ENCODE measurements at places on chromosomes 12 and 14.
A peak's percentile ranks its signal among the peaks of the same experiment; 100 is the strongest.

- peak; percentile 86 for DNase-seq
These were observed 21.0 kb upstream of the CD9 start for GRCh38 chr12:6178981-6179761.

GRCh38 chr14:35245051-35245450, 47.1 kb upstream of the PSMA6 start:
- DNase-seq: no peak

DNA sequence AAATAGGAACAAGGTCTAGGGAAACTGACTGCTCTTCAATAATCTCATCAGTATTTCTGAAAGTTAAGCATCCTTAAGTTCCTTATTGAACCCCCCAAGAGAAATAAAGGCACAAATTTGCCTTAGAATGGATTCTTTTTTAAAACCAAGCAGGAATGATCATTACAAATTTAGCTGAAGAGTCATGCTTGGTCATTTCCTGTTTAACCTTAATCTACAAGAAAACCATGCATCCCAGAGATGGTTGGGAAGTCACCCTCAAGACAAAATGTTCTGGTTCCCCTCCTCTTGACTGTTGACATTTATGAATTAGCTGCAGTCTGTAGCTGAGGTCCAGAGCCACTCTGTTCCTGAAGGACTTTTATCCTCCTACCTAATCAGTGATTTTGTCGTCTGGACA, 291.8 kb upstream of the G2E3 start:
- no peak for DNase-seq

DNA sequence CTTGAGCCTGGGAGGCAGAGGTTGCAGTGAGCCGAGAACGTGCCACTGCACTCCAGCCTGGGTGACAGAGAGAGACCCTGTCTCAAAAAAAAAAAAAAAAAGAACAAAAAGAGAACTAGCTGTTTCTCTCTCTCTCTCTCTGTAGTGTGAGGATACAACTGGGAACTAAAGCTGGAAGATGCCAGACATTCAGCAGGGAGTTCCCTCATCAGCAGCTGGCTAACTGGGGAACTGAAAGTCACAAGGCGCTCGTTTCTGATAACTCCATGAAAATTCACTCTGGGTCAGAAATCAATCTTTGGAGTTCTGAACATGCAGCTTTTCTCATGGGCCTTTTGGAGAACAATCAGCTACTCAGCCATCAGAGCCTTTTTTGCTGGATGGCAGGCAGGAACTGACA, 43.5 kb upstream of the MAP1LC3B2 start:
- DNase-seq: no peak

DNA sequence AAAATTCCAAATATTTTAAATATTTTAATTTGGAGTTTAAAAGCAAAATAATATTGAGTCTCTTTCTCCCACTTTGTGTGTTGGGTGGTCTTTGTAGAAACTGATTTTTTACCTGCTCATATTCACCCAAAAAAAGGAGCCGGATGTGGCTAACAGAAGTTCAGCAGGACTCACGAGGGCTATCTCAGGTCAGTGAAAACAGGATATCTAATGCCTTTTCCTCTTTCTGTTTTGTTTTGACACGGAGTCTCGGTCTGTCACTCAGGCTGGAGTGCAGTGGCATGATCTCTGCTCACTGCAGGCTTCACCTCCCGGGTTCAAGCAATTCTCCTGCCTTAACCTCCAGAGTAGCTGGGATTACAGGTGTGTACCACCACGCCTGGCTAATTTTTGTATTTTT, 30.8 kb downstream of the COA8 start:
- DNase-seq: no peak

GRCh38 chr12:27823038-27823437, 43.0 kb upstream of the MANSC4 start:
- peak; percentile 26 for DNase-seq

DNA sequence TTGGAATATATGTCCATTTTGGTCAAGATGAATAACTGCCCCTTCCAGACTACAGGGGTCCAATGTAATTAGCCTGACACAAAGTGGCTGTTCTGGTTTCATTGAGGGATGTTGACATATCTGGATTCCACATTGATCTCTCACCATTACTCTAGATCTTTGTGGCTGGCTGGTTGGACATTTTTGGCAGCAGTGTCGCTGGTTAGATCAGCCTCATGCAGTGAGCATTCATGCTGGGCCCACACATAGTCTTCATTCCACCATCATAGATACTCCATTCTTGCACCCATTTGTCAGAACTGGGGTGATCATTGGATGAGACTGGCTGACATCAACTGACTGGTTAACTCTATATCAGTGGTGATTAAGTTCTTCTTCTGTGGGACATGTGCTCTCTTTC, 74.4 kb downstream of the MGST1 start:
- no peak for DNase-seq

DNA sequence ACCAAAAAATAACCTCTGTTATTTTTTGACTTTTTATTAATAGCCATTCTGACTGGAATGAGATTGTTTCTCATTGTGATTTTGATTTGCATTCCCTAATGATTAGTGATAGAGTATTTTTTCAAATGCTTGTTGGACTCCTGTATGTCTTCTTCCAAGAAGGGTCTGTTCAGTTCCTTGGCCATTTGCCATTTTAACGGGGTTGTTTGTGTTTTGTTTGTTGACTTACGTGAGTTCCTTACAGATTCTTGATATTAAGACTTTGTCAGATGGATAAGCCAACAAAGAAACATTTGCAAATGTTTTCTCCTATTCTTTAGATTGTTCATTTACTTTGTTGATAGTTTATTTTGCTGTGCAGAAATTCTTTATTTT, 651.6 kb upstream of the LRFN5 start:
- no peak for DNase-seq

- peak; percentile 64 for DNase-seq
These were observed 92.6 kb downstream of the DNAI7 start for GRCh38 chr12:25102402-25102801.

- DNase-seq: no peak
These were observed 74.2 kb upstream of the CSRP2 start for GRCh38 chr12:76952995-76953394.

GRCh38 chr14:69010648-69011047, 31.5 kb upstream of the ACTN1 start:
- no peak for DNase-seq

- DNase-seq: peak; percentile 61
These were observed 64.8 kb upstream of the PLEKHG3 start for GRCh38 chr14:64639340-64639821.

DNA sequence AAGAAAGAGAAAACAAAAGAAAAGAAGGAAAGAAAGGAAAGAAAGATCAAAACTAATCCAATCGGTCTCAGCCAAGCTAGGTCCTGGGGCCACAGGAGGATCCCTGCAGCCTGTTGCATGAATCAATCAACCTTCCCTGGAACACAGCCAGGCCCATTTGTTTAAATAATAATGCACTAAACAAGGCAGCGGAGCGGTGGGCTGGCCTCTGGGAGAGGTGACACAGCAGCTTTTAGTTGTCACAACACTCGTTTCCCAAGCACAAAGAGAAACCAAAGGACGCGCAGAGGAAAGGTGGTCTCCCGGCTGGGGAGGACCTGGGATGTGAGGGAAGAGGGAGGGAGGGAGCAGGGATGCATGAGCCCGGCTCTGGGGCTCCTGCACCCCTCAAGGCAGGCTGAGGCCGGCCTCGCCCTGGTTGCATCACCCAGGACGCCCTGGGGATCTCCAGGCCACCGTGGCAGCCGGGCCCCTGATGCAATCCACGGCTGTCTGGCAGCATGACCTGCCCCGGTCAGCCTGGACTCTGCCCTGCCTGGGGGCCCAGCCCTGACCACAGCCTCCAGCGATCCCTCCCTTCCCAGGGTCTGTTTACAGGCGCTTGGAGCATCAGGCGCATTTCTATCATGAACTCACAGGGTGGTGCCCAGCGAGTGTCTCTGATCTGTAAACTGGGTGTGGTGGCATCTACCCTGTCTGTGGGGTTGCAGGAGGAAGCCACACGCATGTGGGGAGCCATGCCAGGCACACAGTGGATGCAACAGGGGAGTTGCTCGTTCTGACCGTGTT, 32.5 kb downstream of the MMP17 start:
- DNase-seq: peak; percentile 86

DNA sequence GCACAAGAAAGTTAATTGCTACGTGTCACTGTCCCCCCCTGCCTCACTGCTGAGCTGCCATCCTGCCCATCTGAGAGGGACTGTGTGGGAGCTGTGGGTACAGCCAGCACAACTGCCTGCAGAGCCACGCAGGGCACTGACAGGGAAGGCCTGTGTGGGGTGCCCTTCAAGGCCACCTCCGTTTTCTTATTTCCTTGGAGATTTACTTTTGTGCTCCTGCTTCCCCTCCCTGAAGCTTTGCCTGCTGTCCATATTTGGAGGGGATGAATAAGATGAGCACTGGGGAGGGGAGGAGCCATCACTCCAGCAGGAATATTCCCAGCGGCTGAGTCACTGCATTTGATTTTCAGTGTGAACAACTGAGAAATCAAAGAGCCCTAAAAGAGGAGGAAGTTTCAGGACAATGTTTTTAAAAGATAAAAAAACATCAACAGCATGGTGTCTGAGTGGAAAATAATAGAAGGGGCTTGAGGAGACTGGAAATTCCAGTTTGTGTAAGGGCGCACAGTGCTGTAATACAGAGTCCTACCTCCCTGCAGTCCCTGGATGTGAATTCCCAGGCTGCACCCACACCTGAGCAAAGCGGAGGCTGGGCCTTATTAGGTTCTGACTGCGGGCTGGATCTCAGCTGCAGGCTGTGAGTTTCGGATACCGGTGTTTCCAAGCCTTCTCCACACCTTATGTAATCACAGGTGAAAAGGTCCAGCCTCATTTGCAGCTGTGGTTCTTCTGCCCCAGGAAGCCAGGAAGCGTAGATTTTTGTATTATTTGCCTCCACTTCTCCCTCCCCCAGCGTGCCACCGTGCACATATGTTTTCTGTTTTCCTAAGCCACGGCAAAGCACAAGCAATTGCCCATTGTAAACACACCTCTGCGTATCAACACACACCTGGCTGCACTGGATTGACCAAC, 192.6 kb upstream of the BCL2L14 start:
- peak; percentile 71 for DNase-seq

GRCh38 chr14:81153187-81153586, 67.6 kb downstream of the GTF2A1 start:
- DNase-seq: no peak

DNA sequence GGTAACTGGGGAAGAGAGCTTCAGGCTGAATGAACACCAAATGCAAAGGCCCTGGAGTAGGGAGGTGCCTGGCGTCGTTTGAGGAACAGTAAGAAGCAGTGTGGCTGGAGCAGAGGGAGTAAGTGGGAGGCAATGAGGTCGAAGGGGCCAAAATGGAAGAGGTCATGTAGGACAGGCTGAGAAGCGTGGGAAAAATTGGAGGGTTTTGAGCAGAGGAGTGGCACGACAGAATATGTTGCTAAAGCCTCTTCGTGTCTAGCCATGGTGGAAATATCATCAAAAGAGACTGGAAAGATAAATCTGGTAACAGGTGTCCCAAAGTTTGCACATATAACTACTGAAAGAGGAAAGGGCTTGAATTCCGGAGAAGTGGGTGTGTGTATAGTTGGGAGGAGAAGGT, 1.9 kb downstream of the TRIM9 start:
- DNase-seq: no peak

- DNase-seq: no peak
These were observed 149.7 kb downstream of the PTPRO start for GRCh38 chr12:15472036-15472435.

GRCh38 chr12:89883630-89884389, 175.2 kb upstream of the ATP2B1 start:
- DNase-seq: peak; percentile 79

GRCh38 chr14:64447876-64448670, 17.2 kb upstream of the AKAP5 start:
- DNase-seq: no peak

GRCh38 chr12:108345716-108346633, 6.9 kb upstream of the CMKLR1 start:
- peak; percentile 70 for DNase-seq

- DNase-seq: no peak
These were observed 20.7 kb upstream of the TAS2R14 start for GRCh38 chr12:10959804-10960203.

DNA sequence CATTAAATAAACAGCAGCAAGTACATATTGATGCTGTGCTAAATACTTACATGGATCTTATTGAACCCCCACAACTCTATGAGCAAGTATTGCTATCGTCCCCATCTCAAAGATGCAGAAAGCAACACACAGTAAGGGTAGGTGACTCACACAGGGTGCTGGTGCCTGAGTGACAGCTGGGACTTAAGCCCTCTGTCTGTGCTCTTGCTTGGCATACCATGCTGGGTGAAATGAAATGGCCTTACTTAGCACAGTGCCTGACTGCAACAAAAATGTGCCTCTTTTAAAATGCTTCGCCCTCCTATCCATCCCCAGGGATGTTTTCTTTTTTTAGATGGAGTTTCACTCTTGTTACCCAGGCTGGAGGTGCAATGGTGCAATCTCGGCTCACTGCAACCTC, 788 bp downstream of the TEX52 start:
- DNase-seq: no peak

DNA sequence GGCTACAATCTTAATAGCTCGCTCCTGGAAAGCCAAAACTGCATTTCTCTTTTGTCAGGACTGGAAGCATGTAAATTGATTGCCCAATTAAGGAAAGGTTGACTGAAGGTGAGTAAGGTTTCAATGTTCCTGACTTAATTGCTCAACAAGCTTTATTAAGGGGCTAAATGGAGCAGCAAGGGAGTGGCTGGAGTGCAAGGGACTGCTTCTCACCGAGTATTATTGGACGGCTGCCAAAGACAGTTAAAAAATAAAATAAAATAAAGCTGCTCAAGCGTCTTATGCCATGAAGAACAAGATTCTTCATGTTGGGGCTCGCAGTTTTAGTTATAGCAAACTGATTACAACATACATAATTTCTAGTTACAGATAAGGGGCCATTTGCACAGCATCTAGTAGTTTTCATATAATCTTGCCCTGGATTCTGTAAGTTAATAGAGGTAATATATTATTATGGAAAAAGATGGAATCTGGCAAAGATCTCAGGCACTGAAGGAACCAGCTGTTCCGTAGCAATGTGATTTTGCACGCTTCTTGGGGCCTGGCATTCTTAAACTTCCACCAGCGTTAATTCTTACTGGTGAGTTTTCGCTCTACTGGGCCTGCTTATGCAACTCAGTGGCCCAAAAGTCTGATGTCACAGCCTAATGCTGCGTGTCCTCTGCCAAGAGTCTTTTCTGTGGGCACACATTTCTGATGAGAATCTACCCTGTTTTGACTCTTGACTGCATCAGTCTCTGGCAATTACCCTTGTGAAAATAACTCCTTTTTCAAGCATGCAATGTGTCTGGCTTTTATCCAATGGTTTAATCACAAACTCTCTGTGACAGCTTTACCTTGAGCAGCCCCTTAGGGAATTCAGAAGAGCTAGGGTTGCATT, 108.5 kb downstream of the SLC38A1 start:
- DNase-seq: no peak

- no peak for DNase-seq
These were observed 13.7 kb downstream of the OXA1L start for GRCh38 chr14:22780105-22780679.

DNA sequence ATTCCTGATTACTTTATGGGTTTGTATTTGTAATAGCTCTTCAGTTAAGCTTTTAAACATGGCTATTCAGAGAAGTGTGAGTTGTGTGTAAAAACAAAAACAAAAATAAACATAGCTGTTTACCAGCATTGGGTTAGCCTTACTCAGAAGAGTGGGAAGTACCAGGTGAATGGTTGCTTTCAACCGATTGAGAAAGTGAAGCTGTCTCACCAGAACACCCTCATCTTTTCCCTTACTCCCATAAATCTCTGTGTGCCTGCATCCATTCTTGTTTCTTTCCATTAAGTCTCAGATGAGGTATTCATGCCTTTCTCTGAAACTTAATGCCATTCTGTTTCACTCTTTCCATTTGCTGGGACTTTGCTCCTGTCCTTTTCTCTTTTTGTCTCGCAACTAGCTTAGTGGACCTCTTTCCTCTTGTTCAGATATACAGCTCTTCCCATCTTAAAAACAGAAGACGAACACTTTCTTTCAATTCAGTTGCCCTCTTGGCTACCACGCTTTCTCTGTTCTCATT, 10.7 kb downstream of the BORCS5 start:
- DNase-seq: peak; percentile 15

Data from endodermal cell (in vitro differentiated cells).